ENCODE measurements at places on chromosomes 4 and X.

DNA sequence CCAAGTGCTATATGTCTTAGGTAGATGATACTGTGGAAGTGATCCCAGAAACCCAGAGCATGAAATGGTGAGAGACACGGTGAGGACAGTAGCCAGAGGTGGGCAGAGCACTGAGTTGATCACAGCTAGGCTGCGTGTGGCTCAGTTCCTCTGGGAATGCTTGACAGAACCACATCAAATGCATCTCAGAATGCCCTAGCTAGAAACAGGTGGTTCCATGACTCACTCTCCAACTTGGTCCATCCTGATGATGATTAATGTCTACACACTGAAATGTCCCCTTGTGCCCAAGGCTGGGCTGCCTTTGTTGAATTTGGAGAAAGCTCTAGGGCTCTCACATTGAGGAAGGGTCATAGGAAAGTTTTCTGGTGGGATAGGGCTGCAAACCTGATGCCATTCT is 113.6 kb downstream of the ZNF518B start:
- DNase-seq: no peak

- no peak for DNase-seq
Measured at GRCh38 chr4:2958446-2958845, 4.8 kb downstream of the NOP14 start.

- no peak for DNase-seq
Measured at GRCh38 chr4:86895692-86896488, 3.7 kb upstream of the C4orf36 start.

GRCh38 chr4:86818211-86818610 is 31.0 kb downstream of the SLC10A6 start:
- DNase-seq: no peak

GRCh38 chr4:109589119-109589518 is 29.1 kb downstream of the MCUB start:
- no peak for DNase-seq

DNA sequence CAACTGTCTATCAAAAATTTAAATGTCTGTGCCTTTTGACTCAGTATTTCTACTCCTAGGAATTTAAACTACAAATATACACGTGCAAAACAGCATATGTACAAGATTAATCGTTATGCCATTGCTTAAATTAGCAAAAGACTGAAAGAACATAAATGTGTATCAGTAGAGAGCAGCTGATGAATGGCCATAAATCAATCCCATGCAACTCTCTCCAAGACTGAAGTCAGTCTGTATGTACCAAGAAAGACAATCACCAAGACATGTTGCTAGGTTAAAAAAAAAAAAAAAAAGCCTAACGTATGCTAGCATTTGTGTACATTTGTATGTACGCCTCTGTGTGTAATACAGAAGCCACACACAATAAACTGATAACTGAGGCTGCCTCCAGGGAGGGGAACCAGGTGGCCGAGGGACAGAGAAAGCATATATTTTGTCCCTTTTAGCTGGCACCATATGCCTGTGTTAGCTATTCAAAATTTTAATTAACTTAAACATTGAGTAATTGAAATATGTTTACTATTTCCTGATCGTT is 130.7 kb downstream of the SH3KBP1 start:
- DNase-seq: no peak

DNA sequence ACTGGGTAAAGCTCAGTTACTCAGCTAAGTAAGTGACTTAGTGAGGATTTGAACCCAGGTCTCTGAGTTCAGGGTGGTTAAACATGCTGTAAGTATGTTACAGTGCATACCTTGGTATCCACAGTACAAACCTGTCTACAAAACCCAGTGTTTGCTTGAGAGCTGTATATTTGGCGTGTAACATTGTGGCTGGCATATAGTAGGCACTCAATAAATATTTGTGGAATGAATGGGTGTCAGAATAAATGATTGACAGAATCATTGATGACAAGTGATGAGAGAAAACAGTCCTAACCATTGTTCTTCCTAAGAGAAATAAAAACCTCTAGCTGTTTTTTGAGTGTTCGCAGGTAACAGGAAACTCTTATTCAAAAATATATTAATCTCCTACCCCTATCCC is 79.7 kb upstream of the BCOR start:
- no peak for DNase-seq

- no peak for DNase-seq
Measured at GRCh38 chr4:18444206-18444605, 422.7 kb upstream of the LCORL start.

- no peak for DNase-seq
Measured at GRCh38 chrX:129092242-129092641, 431.0 kb downstream of the SMARCA1 start.

DNA sequence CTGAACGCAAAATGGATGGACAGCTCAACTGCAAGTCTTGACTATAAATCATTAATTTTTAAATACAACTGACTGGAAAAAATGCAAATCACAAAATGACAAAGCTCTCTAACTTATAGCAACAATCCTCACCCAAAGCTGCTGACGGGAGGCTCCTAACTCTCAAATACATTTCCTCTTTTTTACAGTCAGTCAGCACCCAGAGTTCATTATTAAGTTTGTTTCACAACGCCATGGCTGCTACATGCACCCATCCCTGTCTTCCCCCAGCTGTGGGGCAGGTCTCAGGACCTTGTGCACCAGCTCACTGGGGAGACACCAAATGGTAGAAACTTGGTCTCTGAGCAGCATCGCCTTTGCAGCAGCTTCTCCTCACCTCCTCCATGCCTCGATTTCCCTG is 97.6 kb downstream of the SLC34A2 start:
- DNase-seq: no peak

- DNase-seq: no peak
Measured at GRCh38 chr4:81982846-81983540, 390.8 kb downstream of the HNRNPD start.

DNA sequence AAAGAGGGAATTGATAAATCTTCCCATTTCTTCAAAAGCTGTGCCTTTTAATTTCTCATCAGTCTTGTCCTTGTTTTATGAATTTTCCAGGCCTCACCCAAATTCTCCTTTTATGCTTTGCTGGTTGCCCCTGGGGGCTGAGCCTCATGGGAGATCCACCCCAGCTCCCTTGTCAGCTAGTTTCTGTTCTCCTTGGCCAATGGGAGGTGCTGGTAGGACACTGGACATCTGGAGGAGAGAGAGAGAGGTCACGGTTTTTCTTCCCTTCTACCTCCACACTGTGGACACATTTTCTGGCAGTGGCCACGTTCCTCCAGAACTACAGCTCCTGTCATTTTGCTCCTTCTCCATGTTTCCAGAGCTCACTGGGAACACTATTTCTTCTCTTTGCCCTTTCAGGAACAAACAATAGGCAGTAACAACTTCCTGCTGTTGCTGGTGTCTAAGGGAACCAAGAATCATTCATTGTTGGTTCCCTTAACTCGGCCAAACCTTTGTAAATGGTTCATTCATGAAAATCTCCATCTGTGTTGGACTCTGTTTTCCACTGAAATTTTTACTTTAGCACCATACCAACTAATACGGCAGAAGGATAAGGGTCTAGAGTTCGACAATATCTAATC is 334.5 kb downstream of the GPAT3 start:
- DNase-seq: no peak

DNA sequence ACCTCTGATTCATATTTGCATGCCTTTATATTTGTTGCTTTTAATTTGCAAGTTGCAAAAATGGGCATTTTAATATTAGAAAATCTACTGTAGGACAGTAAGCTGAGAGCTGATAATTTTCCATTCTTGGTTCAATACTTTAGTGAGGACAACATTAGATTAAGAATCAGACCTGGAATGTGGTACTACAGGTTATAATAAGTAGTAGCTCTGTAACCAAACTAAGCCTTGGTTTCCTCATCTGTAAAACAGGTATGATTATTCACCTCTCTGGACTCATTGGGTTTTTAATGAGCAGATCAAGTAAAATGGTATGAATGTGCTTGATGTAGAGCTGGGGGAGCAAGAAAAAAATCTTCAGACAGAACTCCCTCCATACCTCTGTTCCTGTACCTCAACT is 31.1 kb downstream of the PRRG1 start:
- no peak for DNase-seq

All from cortex of kidney (tissue), 1 donor.